Smooth muscle cell of the brain vasculature (primary cell): ENCODE measurements at places on chromosomes 12 and 14.

- no peak for DNase-seq
These were observed 178.3 kb downstream of the IPO8 start for GRCh38 chr12:30517320-30517719.

- DNase-seq = no peak
These were observed 1.9 kb downstream of the BMP4 start for GRCh38 chr14:53954551-53955228.

DNA sequence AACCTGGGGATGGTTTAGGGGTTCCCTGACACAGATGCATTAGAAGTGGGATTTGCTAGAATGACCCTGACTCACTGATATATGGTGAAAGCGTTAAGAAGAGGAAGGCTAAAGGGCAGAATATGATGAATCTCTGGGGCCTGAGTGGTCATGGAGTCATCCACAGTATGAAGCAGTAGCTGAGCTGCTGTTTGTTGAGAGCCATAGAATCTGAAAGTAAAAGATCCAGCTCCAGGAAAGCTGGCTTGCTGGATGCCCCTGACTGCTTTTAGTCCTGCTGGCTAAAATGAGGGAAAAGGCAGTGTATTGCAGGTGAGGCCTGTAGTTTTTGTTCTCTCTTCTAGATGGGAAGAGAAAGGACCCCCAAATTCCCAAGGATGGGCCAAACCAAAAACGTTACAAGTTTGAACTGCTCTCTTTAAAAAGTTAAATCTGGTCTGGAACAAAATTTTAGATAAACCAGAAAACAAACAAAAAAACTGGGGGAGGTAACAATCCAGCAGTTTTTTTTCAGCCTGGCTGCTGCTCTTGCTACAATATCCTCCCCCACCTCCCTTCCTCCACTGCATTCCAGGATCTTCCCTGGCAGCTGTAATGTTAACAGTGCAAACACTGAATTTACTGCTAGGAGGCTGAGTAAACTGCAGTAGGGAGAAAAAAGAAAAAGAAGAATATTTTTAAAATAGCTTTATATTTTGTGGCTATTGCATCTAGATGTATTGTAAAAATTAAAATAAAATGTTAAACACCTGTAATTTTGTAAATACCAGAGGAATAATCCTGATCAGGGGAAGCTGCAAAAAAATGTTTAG, 16.5 kb downstream of the SEL1L start:
- DNase-seq = no peak

DNA sequence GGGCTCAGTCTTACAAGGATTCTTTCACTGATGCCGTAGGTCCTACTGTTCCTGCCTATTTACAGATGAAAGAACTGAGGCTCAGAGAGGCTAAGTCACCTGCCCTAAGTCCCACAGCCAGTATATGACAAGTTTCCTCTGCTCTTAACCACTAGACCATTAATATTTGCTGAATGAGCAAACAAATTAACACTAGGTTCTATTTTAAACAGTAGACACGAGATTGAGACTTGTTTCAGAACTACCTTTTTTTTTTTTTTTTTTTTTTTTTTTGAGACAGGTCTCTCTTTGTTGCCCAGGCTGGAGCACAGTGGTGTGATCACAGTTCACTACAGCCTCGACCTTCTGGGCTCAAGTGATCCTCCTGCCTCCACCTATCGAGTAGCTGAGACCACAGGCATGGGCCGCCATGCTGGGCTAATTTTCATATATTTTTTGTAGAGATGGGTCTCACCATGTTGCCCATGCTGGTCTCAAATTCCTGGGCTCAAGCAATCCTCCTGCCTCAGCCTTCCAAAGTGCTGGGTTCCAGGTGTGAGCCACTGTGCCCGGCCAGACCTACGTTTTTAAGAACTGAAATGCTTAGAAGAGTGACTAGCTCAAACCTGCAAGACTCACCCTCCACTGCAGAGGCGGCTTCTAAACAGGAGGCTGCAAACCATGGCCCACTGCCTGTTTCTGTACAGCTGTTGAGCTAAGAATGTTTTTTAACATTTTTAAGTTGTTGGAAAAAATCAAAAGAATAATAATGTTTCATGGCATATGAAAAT, 12.9 kb downstream of the SYNE3 start:
- no peak for DNase-seq

GRCh38 chr12:115911360-115911759, 366.1 kb downstream of the MED13L start:
- DNase-seq = no peak

GRCh38 chr14:35257809-35258208, 34.4 kb upstream of the PSMA6 start:
- no peak for DNase-seq

- DNase-seq = no peak
These were observed 103.2 kb downstream of the SINHCAF start for GRCh38 chr12:31222620-31223222.

GRCh38 chr12:123160801-123161487, 10.1 kb upstream of the PITPNM2 start:
- DNase-seq = no peak

DNA sequence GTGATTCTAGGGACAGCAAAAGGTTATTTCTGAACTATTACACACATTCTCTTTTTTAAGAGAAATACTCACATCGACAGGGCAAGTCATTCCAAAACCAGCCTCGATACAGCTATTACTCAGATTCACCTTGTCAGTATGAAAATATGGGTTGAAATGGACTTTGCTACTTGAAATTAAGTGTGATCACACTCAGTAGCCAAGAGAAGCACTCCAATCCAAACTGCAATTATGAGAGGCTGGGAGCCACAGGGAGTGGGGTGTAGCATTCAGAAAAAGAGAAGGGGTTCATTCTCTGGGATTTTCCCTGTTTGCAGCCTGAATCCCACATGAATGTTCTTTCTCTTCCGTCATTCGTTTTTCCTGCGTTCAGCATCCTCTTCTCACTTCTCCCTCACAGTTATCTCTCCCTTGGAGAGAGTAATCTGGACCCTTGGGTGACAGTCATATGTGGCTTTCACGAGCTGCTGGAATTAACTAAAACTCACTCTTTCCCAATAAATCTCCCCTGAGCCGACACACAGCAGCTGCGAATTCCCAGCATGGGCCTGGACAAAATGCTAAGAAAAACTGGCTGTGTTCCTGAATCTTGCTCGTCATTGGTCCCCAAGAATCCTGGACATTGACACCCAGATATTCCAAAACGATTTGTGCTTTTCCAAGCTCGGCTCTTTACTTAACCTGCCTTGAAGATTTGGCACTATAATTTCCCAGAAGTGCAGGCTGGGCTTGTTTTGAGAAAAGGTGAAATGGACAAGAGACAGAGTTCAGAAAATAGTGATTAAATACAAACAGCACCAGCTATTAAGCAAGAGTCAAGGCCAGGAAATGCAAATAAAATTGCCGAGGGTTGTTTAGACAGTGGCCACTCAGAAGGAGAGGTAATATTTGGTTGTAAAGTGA, 199.5 kb upstream of the PLEKHG7 start:
- DNase-seq = no peak

GRCh38 chr12:2341051-2341751, 288.4 kb downstream of the CACNA1C start:
- no peak for DNase-seq

DNA sequence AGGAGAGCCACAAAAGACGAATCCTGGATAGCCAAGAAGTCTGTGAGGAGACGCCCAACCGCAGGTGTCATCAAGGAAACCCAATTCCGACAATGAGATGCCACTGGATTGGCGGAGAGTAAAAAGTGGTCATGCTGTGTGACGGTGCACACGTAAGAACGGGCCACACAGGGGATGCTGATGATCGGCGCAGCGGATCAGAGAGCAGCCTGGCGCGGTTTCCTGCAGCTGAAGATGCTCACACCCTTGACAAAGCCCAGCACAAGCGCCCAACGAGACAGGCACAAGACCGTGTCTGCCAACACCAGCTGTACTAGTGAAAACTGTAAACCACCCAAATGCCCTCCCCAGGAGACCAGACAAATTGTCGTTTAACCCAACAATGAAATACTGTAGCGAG, 55.8 kb downstream of the CCDC85C start:
- DNase-seq = no peak

- DNase-seq = no peak
These were observed 21.6 kb downstream of the GALNT6 start for GRCh38 chr12:51369581-51369980.
